NCI-H2081 (cell line): ENCODE measurements at places on chromosomes 1 and 21.

DNA sequence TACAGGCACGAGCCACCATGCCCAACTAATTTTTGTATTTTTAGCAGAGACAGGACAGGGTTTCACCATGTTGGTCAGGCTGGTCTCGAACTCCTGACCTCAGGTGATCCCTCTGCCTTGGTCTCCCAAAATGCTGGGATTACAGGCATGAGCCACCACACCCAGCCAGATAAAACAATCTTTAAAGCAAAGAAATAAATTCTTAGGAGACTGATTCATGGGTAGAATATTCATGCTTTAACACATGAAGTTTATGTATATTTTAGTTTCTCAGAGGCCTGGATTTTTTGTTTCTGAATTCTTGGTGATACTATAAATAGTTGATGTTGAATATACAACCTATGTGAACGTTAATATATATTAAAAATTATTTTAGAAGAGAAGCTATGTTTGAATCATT lies 127.4 kb upstream of the KIAA1614 start:
- no peak for DNase-seq

DNA sequence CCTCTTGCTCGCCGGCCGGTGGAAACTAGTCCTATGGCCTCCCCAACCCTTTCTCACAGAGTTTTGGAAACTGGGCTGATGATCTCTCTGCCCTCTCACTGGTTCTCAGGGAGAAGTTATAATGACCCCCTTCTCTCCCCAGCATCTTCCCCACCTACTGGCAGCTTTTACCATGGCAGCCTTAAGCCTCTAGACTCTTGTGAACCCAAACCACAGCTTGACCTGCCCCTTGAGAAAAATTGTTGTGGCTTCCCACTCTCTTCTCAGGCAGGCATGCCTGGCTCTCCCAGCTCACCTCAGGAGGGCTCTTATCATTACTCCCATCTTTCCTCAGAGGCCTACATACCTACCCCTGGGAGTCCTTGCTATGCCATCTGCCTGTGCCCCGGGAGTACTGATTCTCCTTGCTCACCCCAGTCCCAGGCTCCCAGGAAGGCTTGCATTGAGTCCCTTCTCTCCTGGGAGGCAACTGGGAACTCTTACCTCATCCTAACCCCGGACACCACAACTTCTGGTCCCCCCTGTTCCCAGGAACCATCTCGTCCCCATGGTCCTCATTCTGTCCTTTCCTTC lies 1.6 kb downstream of the NSUN4 start:
- DNase-seq = no peak

DNA sequence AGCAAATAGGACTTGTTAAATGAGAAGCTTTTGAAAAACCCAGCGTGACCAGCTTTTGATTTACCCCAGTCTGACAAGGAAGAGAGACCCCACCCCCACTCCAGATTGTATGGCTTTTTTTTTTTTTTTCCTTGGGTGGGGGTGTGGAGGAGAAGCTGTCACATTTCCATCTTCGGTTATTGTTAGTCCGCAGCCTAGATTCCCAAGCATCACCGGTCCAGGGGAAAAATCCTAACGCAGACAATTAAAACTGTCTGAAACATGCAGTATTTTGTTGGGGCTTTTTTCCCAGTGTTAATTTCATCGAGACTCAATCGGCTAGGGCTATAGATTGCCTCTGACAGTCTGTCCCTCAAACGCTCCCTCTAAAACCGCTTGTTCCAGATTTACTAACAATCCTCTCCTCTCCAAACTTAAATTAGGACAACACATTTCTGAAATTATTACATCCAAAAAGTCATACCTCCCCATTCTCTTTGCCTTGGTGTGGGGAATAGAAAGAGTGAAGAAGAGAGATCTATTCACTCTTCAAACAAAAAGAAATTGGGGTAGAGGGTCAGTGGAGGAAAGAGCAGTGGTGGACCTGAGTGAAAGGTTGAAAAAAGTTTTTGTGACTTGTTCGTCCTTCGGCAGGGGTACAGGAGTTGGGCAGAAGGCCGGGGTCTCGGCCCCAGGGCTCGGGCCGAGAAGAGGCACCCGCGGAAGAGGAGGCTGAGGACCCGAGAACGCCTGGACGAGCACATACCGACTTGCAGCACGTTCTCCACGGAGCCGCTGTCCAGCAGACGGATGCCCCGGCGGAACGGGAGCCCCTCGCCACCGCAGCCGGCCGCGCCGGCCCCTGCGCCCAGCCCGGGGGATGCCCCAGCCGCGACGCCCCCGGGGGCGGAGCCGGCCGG lies 1.1 kb downstream of the ZSWIM5 start:
- peak; percentile 55 for DNase-seq

GRCh38 chr21:44485254-44485793 lies 30.0 kb downstream of the LRRC3 start:
- DNase-seq = no peak

GRCh38 chr1:76142771-76143540 lies 68.4 kb downstream of the ST6GALNAC3 start:
- no peak for DNase-seq

GRCh38 chr1:224676551-224676950 lies 60.4 kb downstream of the CNIH3 start:
- DNase-seq = no peak

- no peak for DNase-seq
These were observed 10.3 kb upstream of the SPRR2B start for GRCh38 chr1:153081736-153082135.

DNA sequence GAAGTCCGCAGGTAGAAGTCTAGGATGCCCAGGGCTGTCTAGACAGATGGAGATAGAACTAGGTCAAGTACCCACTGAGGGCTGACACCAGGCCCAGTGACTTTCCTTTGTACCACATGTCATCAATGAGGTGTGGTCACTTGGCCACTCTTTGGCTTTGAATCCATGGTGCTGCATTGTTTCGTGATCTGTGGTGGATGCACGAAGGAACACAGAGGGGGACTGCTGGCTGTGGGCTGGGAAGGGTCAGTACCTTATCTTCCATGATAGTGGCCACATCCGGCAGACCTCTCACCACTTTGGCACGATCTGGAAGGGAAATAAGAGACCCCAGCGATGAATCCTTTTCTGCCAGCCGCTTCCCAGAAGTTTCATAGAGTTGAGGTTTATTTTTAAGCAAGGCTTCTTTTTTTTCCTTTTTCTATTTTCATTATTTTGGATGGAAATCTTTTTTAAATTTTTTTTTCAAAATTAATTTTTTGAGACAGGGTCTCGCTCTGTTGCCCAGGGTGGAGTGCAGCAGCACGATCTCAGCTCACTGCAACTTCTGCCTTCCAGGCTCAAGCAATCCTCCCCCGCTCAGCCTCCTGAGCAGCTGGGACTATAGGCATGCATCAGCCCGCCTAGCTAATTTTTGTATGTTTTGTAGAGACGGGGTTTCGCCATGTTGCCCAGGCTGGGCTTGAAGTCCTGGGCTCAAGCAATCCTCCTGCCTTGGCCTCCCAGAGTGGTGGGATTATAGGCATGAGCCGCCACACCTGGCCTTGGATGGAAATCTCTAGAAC lies 53.1 kb downstream of the MYOM3 start:
- DNase-seq = no peak

DNA sequence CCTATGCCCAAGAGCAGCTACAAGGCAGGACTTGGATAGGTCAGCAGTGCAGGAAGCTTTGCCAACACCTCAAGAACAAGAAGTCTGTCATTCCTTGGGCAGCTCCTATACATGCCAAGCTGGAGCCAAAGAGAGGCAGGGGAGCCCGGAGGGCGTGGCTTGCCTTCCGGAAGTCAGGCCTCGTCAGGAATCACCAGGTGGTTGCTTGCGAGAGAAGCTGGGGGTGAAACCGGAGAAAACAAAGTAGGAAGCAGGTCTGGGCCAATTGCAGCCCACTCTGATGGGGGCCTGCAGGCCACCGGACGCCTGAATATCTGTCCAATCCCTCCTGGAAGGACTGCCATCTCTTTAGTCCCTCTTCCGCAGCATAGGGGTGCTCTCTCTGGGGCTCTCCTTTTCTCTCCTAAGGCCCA lies 794 bp upstream of the FAM76A start:
- peak; percentile 52 for DNase-seq

DNA sequence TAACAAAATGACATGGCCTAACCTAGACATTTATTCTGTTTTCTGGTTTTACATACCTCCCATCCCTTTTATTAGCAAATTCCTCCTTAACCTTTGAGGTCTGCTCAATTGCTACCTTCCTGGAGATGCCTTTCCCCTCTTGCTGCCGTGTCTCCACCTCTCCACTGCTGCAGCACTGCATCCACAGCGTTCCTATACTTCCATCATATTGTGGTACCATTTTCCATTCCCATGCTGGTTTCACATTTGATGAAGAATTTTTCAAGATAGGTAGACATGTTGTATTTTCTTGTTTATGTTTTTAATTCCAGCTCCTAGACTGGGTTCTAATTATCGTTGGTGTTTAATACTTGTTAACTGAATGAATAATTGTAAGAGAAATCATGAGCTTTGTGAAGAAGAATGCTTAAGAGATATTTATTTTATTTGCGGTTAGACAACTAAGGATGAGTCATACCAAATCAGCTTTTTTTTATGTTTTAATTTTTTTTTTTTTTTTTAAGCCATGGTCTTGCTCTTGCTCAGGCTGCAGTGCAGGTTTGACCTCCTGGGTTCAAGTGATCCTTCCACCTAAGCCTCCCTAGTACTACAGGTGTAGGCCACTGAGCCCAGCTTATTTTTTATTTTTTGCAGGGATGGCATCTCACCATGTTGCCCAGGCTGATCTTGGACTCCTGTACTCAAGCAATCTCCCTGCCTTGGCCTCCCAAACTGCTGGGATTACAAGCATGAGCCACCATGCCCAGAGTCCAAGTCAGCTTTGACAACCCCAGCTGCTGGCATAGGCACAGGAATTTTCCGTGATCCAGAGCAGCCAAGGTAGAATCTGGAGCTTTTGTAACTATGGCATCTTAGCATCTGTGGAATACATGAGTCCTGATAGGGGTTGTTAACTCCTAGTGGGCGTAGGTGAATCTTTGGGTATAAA lies 44.0 kb downstream of the ATP6V1G3 start:
- DNase-seq = no peak

DNA sequence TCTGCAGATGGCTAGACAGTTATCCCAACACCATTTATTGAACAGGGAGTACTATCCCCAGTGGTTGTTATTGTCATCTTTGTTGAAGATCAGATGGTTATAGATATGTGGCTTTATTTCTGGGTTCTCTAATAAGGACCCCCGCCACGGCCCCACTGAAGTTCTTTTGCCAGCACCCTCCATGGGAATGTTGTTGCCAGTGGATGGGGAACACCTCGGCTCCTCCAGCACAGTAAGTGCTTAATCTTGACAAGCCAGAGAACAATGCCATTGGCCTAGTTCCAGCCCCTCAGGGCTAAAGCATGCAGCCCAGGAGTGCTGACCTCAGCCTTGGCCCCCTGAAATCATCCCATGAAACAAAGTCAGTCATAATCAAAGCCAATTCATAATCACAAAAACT lies 337.6 kb downstream of the AGBL4 start:
- DNase-seq = peak; percentile 4

- no peak for DNase-seq
These were observed 27.3 kb upstream of the ZNF496 start for GRCh38 chr1:247358920-247359319.

GRCh38 chr1:7831458-7831857 lies 21.4 kb downstream of the UTS2 start:
- DNase-seq = no peak

DNA sequence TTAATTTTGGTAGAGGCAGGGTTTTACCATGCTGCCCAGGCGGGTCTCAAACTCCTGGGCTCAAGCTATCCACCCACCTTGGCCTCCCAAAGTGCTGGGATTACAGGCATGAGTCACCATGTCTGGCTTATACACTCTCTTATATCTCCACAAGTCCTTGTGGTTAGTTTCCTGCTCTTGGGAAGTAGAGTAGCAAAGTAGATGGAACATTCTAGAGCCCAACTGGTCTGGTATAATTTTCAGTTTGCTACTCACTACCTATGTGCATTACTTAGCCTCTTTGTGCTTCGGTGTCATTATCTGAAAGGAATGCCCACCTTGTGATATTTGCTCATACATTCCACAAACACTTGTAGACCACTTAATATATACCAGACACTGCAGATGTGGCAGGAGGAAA lies 96.6 kb upstream of the IPO9 start:
- DNase-seq = no peak

GRCh38 chr1:92495392-92496063 lies 8.8 kb upstream of the GFI1 start:
- no peak for DNase-seq

GRCh38 chr1:197987294-197987693 lies 70.1 kb downstream of the LHX9 start:
- DNase-seq = no peak

DNA sequence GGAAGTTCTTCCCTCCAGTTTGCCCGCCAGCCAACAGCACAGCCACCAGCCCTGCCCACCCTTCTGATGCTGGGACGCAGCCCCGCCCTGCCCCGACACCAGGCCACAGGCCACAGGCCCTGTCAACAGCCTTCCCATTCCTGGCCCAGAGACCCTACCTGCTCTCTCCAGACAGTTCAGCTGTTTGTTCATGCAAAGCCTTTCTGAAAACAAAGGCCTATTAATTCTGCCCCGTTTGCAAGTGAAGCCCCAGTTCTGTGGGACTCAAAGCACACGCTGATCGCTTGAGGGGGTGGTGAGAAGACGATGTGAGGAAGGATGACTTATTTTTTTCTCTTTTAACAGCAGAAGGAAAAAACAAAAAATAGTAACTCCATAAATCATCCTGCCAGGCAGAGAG lies 55.4 kb upstream of the KIF26B start:
- DNase-seq = no peak

GRCh38 chr21:22355949-22356348 lies 1357.7 kb downstream of the NCAM2 start:
- no peak for DNase-seq

- no peak for DNase-seq
These were observed 12.4 kb downstream of the LMOD1 start for GRCh38 chr1:201933840-201934430.

DNA sequence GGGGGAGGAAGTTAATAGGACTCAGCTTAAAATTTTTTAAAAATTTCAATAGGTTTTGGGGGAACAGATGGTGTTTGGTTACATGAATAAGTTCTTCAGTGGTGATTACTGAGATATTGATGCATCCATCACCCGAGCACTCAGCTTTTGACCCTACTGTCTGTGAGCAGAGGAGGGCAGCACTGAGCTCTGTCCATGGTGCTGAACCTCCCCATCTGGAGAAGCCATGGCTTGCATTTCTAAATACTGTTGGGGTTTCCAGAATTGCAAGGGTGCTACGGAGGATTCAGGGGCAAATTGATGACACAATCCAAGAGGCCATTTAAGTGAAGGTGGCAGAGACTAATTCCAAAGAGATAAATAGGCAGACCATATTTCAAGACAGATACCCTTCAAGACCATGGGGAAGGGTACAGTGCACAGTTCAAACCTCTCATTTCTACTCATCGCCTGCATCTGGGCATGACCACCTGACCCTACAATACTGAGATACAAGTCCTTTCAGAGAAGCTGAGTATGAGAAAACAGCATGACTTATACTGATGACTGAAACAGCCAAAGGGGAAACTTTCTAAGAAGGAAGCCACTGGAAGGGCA lies 17.2 kb downstream of the SYT2 start:
- DNase-seq = peak; percentile 32

GRCh38 chr1:221712776-221713431 lies 29.0 kb downstream of the DUSP10 start:
- no peak for DNase-seq

GRCh38 chr1:246203180-246203579 lies 303.9 kb downstream of the SMYD3 start:
- no peak for DNase-seq

GRCh38 chr1:113593550-113594297 lies 165.6 kb downstream of the PHTF1 start:
- DNase-seq = peak; percentile 4
